CD4-positive, alpha-beta memory T cell (primary cell): ENCODE measurements at places on chromosomes 6 and 20. TPM values are rescaled to one million over a fixed set of nuclear protein-coding genes. Genes with fewer than 3 reads are reported as not detected.

DNA sequence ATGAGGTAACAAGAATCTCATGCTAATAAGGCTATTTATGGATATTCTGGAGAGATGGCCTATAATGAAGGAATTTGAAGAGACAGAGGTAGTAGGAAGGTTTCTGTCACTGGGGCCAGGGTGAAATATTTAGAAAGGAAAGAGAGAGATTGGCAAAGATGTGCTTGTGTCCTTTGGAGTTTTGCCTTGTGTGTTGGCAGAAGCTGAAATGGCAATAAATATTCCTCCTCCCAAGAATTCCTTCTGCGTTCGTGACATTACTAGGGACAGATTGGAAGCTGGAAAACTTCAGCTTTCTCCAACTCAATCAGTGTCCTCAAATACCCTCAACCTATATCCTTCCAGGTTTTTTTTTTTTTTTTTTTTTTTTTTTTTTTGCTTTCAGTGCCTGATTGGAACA lies 6.3 kb downstream of the SAMD5 start:
- DNase-seq, result no peak

The BTNL2 gene
- polyA plus RNA-seq, result not detected

The RPP40 gene
- polyA plus RNA-seq, result 13.4 TPM

The CLVS2 gene
- not detected for polyA plus RNA-seq

GRCh38 chr6:63816982-63817436 lies 181.4 kb downstream of the PHF3 start:
- no peak for DNase-seq

The NRN1 gene
- not detected for polyA plus RNA-seq

DNA sequence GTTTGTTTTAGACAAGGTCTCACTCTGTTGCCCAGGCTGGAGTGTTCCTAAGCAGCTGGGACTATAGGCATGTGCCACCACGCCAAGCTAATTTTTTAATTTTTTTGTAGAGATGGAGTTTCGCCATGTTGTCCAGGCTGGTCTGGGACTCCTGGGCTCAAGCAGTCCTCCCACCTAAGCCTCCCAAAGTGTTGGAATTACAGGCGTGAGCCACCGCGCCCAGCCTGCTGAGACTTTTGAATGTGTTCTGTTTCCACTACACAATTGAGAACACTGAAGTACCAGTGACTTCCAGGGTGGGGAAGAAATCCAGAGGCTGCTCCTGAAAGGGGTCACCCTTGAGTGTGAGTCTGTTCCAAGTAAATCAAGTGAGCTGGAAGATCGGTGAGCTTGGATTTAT lies 81.3 kb upstream of the ARMC2 start:
- DNase-seq, result no peak

DNA sequence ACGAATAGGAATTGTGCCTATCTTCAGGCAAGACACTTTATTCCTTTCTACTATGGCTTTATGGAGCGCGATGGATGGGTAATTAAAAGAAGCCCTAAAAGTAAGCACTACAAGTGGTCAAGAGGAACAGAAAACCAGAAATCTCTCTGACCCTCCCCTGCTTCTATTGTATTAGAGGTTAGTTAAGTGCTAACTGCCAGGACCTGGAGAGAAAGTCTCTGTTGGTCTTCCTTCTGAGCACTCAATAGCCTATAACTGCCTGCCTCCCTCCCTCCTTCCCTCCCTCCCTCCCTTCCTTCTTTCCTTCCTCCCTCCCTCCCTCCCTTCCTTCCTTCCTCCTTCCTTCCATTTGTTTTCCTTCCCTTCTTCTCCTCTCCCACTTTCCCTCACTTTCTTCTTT lies 133.7 kb downstream of the C6orf58 start:
- DNase-seq, result no peak

DNA sequence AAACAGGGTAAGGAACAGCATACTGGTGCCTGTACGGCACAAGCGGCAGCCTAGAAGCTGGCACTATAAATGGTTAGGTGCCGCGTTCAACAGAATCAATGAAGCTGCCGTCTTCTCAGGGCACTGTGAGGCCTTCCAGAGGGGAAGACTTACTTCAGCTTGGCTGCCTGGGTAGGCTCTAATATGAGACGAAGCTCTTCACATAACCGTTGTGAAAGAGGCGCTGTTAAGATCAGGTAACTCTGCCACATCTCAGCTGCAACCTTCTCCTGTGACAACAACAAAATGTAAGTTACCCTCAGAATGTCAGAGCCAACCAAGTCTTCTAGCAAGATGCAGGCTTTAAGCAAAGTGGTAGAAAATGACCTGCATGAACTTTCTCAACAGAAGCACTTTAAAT lies 12.0 kb upstream of the LYRM2 start:
- DNase-seq, result no peak

DNA sequence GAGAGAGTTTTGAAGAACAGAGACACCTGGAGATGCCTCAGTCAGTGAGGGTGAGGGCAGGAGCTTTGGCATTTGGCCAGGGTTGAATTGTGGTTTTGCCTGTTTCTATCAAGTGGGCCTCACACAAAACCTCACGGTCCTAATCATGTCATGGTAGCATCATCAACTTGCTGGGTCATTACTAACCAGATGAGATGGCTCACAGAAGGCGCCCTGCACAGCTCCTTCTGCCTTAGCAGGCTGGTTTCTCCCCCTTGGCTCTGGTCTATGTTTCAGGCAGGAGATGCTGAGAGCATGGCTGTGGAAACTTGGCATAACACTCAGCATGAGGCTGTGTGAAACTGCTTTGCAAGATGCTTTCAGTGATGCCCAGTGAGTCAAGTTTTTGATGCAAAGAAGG lies 99.3 kb downstream of the LRRC1 start:
- DNase-seq, result peak; percentile 13

DNA sequence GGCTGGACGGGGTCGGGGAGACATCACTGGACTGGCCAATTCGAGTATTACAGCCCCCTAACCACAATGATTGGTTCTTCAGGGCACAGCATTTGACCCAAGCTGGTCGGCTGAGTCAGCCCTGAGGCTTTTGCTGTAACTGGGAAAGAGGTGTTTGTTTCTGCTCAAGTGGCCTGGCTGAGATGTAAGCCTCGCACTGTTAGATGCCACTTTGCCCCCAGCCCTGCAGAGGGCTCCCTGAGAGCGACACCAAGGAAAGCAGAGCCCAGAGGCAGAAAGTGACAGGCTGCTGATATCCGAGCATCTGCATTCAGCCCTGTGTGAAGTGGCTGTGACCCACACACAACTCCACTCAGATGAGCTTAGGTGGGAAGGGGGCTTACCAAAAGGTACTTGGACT lies 19.4 kb downstream of the ERGIC3 start:
- DNase-seq, result no peak

- no peak for DNase-seq
Observed at GRCh38 chr20:47351643-47352331, 4.7 kb downstream of the ZMYND8 start.

DNA sequence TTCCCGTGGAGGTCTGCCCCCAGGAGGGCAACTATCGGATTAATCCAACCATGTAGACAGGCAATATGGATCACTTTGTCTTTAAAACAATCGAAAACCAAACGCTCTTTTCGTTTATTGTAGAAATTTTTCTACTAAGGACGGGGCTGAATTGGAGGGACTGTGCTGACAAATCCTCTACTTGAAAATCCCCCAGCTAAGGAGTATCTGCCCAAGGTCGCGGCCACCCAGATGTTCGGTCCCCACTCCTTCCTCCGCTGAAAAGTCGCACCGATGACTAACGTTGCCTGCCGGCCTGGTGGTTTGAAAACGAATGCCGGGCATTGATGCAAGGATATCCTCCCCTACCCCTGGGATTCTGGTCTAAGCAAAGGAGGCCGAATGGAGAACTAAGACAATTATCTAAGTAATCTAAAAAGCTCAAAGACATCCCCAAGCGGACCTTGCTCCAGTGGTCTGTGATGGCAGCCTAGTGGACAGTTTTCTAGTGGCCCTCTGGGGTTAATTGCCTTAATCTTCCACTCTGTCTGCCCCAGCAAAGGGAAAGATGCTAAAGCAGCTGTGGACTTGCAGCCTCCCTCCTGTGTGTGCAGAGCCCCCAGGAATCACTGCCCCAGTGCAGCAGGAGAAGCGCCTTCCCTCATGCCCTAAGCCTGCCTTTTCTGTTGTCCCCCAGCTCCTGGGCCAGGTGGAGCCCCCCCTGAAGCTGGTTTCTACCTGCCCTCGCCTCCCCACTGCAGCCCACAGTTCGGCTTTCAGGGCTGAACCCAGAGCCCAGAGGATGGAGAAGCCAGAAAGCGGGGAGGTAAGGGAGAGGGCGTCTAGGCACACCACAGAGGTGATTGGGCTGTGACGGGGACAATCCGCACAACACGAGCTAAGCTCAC lies 3.6 kb upstream of the FOXC1 start:
- no peak for DNase-seq

DNA sequence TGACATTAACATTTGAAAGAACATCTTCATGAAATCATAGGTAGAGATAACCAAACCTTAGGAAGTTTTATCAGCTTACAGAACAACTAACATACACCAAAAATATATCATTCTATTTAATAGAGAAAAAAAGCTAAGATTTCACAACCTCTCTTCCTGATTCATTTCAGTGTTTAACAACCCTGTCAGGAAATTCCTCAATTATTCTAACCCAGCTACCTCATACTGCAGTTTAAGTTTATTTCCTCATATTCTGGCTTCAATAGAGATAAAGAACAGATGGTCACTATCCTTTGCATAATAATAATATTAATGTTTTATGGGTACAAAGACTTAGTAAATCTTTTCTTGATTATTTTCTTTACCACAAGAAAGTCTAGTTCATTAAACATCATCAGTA lies 112.9 kb upstream of the HSF2 start:
- DNase-seq, result no peak

The SOX18 gene
- polyA plus RNA-seq, result not detected

- no peak for DNase-seq
Observed at GRCh38 chr20:31595654-31596411, 9.3 kb upstream of the ID1 start.

DNA sequence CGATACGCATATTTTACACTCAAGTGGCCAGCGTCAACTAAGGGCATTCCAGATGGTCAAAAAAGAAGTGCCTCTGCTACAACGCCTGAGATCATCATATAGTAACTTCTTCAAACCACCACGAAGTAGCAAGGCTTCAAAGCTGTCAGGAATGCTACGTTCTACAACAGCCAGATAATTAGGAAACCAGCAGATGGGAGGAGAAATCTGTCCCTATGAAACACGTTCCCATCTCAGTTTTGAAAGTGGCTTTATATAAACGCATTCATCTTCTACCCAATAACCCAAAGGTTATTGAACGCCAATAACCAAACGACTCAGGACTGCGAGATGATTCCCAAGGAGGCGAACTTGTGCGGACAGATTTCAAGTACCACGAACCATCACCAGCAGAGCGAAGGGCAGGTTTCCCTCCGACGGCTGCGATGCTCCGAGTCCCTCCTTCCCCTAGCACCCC lies 1.2 kb downstream of the ABHD12 start:
- no peak for DNase-seq

DNA sequence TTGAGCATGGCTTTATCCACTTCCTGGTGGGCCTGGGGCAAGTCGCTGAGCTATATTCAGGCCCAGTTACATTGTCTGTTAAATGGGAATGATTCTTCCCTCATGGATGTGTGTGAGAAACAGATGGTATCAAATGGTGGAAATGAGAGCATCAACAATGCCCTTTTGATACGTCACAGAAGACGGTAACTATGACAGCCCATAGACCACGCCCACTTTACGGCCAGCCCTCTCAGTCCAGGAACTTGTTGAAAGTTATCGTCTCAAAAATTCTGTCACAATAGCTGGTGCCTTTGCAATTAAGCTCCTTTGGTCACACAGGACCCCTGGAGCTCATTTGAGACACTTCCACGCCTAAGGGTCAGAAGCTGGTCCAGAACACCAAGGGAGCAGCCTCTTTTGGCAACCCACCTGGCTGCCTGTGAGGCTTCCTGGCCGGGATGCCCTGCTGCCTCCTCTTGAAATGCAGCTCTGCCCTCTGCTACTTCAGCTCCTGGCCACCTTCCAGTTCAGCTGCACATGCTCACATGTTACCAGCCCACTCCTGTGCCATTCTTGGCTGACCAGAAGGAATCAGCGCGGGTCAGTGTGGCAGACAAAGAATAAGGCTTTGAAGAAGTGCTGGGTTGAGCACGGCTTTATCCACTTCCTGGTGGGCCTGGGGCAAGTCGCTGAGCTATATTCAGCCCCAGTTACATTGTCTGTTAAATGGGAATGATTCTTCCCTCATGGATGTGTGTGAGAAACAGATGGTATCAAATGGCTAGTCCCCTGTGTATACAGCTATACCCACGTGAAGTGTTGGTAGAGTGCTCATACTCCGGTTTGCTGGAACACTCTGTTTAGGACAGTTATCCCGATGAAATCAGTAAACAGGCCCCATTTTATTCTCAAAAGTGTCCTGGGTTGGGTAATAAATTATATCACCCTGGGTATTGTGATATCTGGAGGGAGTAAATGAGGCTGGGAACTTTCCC lies 199.2 kb upstream of the SUPT3H start:
- DNase-seq, result no peak

- no peak for DNase-seq
Observed at GRCh38 chr6:21958428-21958827, 338.4 kb downstream of the PRL start.

The PKIB gene
- not detected for polyA plus RNA-seq

DNA sequence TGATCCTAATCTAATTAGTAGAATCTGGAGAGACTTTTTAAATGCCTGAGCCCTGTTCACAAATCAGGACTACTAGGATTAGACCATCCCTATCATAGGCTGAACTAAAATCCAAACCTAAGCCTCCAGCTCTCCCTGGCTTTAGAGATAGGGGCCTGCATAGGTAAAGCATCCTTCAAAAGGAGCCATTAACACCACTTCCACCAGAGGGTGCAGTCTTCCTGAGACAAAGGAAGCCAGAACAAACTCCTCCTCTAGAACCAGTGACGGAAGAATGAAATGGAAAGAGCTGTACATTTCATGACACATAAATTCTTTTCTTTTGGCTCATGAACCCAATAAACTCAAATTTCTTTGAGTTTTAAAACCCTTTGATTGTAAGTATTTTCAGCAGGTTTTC lies 291.2 kb upstream of the ADGRB3 start:
- DNase-seq, result no peak

- no peak for DNase-seq
Observed at GRCh38 chr6:75098709-75099108, 107.1 kb downstream of the COL12A1 start.

The NCOA3 gene
- polyA plus RNA-seq, result 7.0 TPM

The SLC22A23 gene
- 3.4 TPM for polyA plus RNA-seq

The HLA-DPA1 gene
- 40.0 TPM for polyA plus RNA-seq

DNA sequence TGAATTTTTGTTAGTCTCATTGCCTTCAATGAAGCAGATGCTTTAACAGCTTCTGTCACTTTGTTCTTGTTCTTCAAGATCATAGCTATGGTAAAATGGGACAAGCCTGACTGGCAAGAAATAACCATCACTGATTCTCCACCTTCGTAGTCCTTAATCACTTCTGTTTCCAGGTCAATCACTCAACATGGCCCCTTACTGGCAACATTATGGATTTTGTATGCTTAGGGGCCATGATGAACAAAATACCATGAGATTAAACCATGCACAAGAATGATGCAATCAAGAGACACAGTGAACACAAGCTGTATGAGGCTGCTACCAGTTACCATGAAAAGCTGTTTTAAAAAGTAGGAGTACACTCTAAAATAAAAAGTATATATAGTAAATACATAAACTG lies 32.8 kb downstream of the ADNP start:
- DNase-seq, result no peak

The TBCC gene
- polyA plus RNA-seq, result 138 TPM
